ENCODE measurements at places on chromosomes 6 and 20. TPM values are rescaled to one million over a fixed set of nuclear protein-coding genes. Genes with fewer than 3 reads are reported as not detected.

LTB gene
- total RNA-seq = 839 TPM

SLC17A1 gene
- total RNA-seq = not detected

SNPH gene
- 4.2 TPM for total RNA-seq

PSORS1C1 gene
- total RNA-seq = not detected

TP53TG5 gene
- total RNA-seq = 0.15 TPM
